ENCODE measurements at places on chromosomes 1 and 21.

DNA sequence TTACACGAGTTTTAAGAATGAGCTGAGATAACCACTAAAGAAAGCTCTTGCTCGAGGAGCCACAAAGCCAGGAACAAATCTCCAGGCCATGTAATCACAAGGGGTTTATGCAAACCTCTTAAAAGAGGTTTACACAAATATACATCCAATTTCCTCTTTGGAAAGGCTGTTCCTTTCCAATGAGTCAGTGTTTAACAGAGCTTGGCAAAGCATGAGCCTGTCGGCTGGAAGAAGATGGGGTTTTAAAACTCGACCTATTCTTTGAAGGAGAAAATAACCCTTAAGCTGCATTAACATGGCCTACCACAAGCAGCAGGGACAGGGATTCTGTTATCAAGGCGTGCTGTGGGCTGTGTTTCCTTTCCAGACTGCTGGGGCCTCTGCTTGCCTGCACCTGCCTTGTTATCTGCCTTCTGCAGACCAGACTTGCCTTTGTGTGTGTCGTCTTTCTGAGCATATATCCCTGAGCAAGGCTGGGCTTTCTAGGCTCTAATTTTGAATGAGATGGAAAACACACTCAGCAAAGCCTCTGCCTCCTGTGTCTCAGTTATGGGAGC is 40.6 kb upstream of the CYP2J2 start:
- no peak for DNase-seq

GRCh38 chr21:24826822-24827221 is 780.5 kb downstream of the MRPL39 start:
- DNase-seq = no peak

GRCh38 chr1:17576519-17576853 is 37.0 kb downstream of the ARHGEF10L start:
- DNase-seq = no peak

- no peak for DNase-seq
These were observed at the start of gene EVA1B for GRCh38 chr1:36323636-36324352. EVA1B (minus strand) TSS chr1:36323645; CDS start chr1:36323037, 608 bp downstream.

DNA sequence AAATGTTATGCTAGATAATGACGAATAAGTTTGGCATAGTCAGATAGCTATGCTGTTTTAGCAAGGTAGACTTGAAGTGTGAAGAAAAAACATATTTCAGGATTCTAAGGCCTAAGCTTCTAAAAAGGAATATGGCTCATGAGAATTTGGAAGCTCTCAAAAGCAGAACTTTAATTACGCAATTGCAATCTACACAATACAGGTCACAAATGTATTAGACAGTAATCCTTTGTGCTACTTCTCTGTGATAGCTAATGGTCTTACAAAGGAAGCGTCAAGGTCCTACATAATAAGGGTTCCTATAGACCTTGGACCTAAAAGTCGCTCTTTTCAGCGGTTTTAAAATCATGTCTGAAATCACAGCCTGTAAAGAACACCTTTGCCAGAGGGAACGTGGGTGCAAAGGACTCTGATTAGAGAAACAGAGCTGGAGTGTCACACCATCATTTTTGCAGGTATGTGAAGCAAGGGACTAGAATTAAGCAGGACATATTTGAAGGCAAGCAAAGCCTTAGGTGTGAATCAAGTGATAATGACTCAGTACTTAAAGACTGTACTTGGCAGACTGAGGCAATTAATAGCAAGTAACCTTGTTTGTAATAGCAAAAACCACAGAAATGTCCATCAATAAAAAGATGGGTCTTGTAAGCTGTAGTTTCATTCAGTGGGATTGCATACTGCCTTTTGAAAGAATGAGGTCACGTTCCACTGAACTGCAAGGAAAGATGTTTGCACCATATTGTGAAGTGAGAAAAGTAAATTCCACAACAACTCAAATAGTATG is 420.2 kb downstream of the KCTD3 start:
- no peak for DNase-seq

Measured in SIG-M5 (cell line).